Cortex of kidney (tissue), 1 donor: ENCODE measurements at places on chromosomes 6 and 20.

DNA sequence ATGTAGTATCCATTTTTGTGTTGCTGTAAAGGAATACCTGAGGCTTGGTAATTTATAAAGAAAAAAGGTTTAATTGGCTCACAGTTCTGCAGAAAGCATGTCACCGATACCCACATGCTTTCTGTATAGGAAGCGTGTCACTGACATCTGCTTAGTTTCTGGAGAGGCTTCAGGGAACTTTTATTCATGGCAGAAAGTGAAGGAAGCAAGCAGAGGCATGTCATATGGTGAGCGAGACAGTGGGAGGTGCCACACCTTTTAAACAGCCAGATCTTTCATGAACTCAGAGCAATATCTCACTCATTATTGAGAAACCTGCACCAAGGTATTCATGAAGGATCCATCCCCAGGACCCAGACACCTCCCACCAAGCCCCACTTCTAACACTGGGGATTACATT is 3.5 kb downstream of the SUMO4 start:
- no peak for DNase-seq

- DNase-seq = no peak
Measured at GRCh38 chr6:126701676-126702560, 362.0 kb downstream of the CENPW start.

DNA sequence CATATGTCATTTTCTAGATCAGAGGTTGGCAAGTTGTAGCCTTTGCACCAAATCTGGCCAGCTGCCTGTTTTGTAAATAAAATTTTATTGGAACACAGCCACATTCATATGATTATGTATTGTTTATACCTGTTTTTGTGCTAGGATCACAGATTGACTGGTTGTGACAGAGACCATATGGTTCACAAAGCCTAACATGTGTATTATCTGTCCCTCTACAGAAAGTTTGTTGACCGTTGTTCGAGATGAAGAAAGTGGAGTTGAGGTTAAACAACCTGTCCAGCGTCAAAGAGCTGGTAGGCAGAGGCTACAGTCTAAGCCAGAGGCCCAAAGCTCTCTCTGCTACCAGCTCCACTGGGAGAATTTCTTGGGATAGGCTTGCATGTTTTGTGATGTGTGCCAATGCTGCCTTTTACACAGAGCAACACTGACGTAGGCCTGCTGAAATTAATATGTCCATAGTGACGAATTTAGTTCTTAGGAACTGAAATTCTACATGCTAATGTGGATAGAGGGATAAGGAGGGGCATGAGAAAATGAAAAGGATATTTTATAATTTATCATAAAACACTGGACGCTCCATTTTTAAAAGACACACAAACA is 11.7 kb upstream of the IGF2R start:
- DNase-seq = no peak

GRCh38 chr20:18731940-18732339 is 81.6 kb upstream of the SCP2D1 start:
- no peak for DNase-seq

DNA sequence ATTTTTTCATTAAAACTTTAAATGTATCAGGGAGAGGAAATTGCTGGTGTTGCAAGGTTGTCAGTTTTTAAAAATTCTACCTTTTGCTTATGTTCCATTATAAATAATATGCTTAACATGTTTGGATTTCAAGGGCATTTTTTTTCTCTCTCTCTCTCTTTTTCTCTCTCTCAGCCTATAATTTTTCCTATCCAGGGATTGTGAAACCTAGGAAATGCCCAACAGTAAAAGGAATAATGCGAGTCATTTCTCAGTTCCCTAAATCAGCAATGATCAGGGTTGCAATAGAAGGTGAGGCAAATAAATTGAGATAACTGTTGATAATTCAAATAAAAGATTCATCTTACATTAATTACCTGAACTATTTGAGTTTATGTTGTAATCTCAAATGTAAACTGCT is 53.2 kb upstream of the IFNGR1 start:
- DNase-seq = no peak

DNA sequence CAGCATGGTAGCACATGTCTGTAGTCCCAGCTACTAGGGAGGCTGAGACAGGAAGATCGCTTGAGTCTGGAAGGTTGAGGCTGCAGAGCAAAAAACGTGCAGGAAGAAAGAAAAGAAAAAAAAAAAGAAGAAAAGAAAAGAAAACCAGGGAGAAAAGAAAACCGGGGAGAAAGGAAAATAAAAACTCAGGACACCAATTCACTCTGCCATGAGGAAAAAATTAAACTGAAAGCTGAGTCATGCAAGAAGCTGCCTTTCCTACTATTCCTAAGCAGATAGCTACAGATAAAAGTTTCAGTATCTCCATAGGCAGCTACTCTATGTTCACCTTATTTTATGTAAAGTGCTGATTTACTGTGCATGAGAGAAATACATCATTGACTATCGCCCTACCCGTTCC is 10.5 kb downstream of the PTGIS start:
- no peak for DNase-seq

DNA sequence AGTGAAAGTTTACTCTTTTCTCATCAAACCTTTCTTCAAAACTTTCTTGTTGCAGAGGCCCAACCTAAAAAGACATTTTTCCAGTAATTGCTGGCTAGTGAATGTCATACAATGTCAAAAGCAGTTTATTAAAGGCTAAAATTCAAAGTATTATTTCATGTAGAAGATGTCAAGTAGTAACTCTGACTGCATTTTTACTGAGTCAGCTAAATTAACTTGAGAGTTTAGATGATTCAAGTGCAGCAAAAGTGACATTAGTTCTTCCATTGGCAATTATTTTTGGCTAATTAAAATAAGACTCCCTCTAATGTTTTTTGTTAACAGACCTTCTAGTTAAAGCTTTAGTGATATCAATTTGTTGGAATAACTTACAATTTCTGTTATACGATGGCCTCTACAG is 1438.5 kb downstream of the GRIK2 start:
- no peak for DNase-seq

- no peak for DNase-seq
Measured at GRCh38 chr6:142292166-142292924, 9.5 kb upstream of the ADGRG6 start.

DNA sequence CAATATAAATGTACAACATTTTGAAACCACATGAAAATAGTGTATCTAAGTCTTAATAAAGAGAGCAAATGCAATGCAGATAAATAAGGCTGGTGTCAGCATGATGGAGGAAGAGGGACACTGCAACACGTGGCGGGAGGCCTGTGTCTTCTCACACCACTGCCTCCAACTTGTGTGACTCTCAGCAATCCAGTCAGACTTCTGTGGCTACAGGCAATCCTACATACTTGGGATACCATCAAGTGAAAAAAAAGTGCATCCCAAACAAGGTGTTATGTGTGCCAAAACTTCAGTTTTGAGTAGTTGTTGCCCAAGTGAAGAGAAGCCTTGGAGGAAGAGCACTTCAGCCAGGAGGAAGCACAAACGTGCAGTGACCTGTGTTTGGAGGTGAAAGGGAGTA is 68.6 kb downstream of the PKIB start:
- no peak for DNase-seq

- no peak for DNase-seq
Measured at GRCh38 chr20:52760791-52761190, 211.4 kb upstream of the TSHZ2 start.

DNA sequence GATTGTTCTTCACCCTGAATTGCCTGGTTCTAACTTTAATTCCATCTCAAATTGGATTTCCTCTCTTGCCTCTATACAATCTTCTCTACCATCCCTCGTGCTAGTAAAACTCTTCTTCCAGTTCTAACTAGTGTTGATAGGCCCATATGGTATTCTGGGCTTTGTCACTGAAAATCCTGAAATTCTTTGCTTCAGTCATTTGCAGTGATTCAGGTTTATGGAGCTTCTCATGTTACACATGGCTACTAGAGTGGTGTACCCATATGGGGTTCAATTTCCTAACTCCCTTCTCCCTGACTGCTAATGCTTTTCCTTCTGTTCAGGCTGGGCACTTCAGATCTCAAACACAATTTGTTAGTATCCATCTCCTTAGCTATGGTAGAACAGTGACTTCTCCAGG is 956.6 kb downstream of the KIF16B start:
- DNase-seq = no peak

DNA sequence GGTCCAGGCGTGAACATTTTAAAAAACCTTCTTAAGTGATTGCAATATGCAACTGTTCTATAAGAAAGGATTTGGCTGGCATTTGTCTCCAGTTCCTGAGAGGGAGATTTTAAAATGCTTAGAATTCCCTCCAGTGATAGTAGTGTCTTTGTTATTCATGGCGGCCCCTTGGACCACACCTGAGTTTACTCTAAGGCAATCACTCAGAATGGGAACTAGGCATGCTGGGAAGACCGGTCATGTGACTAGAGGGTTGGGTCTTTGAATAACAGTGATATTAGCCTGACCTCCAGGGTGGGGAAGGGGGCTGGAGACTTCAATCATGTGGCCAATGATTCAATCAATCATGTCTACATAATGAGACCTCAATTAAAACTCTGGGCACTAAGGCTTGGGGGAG is 50.7 kb upstream of the UTRN start:
- no peak for DNase-seq

DNA sequence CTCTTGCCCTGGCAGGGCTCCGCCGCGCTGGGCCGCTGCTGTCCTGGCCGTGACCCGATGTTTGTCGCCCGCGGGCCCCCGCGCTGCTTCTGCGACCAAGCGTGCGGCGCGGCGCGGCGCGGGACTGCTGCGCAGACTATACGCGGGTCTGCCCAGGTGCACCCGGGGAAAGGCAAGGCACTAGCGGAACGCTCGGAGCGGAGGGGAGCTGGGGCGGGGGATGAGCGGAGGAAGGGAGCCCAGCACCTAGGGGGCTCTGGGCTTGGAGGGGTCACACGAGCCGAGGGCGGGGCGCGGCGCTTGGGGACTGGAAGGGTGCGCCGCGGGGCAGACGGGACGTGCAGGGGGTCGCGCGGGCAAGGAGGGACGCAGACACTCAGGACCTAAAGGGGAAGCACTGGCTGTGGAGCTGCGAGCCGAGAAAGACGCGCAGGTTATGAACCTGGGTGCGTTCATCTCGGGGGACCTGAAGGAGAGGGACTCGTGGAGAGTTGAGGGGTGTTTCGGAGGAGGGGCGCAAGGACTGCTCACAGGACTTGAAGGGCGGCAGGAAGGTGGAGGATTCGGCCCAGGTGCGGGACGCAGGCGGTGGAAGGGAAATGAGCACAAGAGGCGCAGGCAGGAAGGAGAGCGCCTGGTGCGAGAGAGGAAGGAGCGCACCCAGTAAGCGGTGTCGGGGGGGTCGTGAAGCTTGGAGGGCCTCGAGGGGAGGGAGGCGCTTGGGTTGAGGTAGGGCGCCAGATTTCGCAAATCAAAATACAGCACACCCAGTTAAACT is 40.8 kb upstream of the ZNFX1 start:
- DNase-seq = no peak

GRCh38 chr6:12356431-12356830 is 66.3 kb downstream of the EDN1 start:
- no peak for DNase-seq

DNA sequence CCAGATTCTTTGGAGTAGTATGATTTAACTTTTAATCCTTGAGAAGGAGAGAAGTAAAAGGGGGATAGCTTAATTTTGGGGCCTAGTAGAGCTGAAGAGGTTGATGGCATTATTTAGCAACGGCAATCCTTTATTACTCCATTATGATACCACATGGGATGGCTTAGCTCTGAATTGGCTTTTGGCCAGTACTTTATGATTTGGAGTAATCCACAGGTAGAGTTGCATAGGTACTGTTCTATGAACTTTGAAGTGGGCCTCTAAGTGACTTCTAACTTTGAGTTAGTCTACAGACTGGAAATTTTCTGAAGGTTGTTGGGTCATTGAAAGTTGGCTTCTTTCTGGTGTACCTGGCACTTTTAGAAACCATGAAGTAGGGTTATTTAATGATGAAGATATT is 11.6 kb downstream of the YWHAB start:
- DNase-seq = no peak

DNA sequence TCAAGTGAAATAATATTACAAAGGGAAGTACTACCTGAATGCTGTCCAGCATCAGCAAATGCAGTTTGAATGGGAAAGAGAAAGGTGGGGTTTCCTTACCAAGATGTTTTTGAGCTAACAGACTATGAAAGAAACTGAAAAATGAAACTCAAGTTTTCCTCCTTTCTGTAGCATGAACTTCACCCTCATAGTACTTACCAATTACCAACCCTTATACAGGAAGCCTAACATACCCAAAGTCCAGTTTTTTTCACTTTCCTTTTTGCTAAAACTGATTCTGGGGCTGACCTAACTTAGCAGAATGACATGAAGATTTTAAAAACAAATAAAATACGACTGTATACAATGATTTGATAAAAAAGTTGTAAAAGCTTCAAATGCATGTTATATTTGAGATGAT is 5.2 kb downstream of the ZNFX1 start:
- DNase-seq = no peak

- no peak for DNase-seq
Measured at GRCh38 chr20:24705486-24705885, 236.1 kb downstream of the SYNDIG1 start.

- DNase-seq = no peak
Measured at GRCh38 chr20:36308986-36309385, 2.8 kb downstream of the DLGAP4 start.

DNA sequence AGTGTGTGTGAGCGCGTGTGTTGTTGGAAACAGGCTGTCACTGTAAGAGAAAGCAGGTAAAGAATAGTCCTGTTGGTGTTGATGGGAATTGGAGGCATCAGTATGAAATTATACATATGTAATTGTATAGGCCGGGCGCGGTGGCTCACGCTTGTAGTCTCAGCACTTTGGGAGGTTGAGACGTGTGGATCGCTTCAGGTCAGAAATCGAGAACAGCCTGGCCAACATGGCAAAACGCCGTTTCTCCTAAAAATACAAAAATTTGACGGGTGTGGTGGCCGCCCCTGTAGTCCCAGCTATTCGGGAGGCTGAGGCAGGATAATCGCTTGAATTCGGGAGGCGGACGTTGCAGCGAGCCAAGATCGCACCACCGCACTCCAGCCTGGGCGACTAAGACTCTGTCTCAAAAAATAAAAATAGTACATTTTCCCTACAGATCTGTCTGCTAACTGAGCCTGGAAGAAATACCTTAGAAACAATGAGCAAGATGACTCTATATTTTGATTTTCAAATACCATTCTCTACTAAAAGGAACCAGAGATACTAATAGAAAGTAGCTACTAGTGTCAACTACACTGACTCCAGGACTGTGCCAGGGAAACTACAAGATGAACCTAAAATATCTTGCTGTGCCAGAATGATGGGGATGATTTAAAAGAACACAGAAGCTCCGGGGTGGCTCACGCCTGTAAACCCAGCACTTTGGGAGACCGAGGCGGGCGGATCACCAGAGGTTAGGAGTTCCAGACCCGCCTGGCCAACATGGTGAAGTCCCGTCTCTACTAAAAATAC is 110.8 kb downstream of the TRIM27 start:
- no peak for DNase-seq

GRCh38 chr20:59007665-59008511 is 834 bp upstream of the CTSZ start:
- DNase-seq = no peak
